ENCODE measurements at places on chromosomes 7 and 10. TPM values are rescaled to one million over a fixed set of nuclear protein-coding genes. Genes with fewer than 3 reads are reported as not detected.

IL2RA gene
- total RNA-seq: 1.3 TPM

- no peak for DNase-seq
Measured at GRCh38 chr7:85566095-85566794, 379.4 kb upstream of the SEMA3D start.

CDHR3 gene
- 7.7 TPM for total RNA-seq

CYP3A5 gene
- total RNA-seq: 564 TPM

DNA sequence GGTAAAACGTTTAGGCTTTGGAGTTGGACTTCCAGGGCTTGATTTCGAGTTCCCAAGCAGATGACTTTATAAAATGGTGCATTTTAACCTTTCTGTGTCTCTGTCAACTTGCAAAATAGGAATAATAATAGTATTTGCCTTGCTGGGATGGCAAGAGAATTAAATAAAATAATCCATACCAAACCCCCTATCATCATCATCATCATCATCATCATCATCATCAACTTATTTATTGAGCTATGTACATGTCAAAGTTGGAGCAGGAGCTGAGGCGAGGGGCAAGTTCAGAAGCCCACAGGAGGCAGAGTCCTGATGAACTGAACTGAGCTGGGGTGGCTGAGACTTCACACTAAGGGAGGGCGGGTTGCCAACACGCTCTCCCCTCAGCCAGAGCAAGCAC lies 51.7 kb upstream of the KCNMA1 start:
- no peak for DNase-seq

- no peak for DNase-seq
Measured at GRCh38 chr7:41702635-41703371, at the start of gene INHBA. TSS of gene INHBA (minus strand) at chr7:41703090. CDS start at chr7:41700374, 2,716 bp downstream.

TSPAN13 gene
- total RNA-seq: 41.3 TPM

DNA sequence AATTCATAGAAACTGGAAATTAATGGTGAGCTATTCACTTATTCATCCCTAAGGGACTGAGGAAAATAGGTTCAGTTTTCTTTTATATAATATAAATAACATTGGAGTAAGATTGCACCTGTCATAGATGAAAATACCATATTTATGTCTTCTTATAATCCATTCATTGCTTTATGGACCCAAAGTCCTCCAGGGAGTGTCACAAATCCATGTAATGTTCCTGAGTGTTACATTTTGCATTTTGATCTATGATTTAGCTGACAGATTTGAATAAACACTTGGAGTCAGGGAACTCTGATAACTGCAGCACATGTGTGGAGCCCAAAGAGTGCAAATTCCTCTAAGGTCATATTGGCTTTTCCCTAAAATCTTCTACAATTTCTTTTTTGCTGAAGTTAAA lies 484.3 kb downstream of the MDFIC start:
- no peak for DNase-seq

- no peak for DNase-seq
Measured at GRCh38 chr10:28463141-28463540, 69.8 kb upstream of the WAC start.

DNA sequence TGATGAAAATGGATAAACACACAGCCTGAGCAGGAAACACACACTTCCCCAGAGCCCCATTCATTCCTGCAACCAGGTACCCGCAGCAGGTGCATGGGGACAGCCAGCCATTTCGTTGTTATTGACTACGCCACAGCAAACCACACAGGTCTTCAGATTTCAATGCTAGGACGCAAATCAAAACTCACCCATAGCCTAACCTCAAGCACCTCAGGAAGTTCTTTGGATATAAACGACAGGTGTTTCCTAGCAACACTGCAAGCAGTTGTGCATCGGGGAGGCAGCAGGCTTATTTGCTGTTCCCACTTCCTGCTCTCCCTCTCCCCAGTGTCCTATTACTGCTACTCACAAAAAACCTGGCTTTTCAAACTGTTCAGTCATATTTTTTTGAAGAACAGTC lies 176.5 kb upstream of the FRMD4A start:
- no peak for DNase-seq

BTBD16 gene
- 1.5 TPM for total RNA-seq

CNPY1 gene
- total RNA-seq: not detected

TFPI2 gene
- 0.96 TPM for total RNA-seq

GDF2 gene
- 7.2 TPM for total RNA-seq
